ENCODE measurements at places on chromosomes 2 and 18.

DNA sequence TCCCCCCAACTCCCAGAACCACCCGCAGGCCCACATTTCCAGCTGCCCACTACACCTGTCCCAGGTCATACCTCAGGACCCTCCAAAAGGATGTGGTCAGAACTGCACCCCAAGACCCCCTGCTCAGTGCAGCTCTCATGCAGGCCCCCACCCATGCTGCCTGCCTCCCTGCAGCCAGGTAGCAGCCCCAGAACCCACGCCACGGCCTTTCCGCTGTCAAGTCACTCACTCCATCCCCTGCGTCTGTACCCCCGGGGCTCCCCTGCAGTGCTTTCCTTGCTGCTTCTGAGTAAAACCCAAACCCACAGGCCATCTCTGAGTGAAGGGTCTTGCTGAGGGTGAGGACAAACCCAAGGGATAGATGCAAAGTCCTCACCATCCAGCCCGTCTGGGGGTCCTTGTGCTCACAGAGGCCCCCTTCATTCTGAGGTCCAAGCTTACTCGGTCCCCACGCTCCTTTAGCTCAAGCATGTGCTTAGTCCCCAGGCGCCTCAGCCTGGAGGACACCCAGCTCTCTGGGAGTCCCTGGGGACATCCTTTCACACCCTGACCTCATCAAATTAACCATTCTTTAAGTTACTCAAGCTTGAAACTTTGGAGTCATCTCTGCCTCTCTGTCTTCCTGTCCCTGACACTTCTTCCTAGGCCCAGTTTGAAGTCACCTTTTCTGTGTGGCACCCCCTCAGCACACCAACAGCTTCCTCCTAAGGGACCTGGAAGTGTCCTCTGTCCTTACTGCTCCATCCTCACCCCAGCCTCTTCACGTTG lies 130.1 kb downstream of the SMAD7 start:
- DNase-seq = no peak

- DNase-seq = no peak
Measured at GRCh38 chr2:19767899-19768298, 133.9 kb downstream of the TTC32 start.

DNA sequence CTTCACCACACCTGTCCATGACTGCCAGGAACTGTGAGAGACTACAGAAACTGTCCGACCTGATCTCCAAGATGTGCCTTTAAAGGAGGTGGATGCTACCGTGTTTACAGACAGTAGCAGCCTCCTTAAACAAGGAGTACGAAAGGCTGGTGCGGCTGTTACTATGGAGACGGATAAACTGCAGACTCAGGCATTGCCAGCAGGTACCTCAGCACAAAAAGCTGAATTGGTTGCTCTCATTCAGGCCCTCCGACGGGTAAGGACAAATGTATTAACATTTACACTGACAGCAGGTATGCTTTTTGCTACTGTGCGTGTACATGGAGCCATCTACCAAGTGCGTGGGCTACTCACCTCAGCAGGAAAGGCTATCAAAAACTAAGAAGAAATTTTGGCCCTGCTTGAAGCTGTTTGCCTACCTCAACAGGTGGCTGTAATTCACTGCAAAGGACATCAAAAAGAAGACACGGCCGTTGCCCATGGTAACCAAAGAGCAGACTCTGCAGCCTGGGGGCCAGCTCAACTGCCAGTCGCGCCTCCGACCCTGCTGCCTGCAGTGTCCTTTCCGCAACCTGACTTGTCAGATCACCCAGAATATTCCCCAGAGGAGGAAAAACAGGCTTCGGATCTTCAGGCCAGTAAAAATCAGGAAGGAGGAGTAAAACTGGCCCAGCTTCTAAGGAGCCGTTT lies 30.9 kb downstream of the SKA1 start:
- no peak for DNase-seq

DNA sequence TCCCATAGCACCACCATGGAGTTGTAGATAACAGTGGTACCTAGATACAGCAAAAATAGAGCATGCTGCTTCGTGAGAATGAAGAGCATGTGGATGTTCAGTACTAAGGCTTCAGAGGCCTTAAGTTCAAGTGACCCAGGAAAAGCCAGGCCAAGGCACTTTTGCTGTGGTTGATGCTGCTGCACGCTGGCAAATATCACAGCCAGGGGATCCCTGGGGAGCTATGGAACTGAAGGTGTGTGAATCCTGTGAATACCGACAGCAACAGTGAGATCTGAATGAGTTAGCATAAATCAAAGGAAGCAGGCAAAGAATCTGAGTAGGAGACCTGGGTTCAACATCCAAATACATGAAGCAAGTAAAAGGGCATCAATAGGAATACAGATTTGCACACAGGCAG lies 158.6 kb upstream of the THUMPD2 start:
- DNase-seq = no peak

GRCh38 chr2:201704536-201704935 lies 6.1 kb upstream of the MPP4 start:
- DNase-seq = no peak

- DNase-seq = no peak
Measured at GRCh38 chr2:204967199-204967960, 422.1 kb downstream of the PARD3B start.

DNA sequence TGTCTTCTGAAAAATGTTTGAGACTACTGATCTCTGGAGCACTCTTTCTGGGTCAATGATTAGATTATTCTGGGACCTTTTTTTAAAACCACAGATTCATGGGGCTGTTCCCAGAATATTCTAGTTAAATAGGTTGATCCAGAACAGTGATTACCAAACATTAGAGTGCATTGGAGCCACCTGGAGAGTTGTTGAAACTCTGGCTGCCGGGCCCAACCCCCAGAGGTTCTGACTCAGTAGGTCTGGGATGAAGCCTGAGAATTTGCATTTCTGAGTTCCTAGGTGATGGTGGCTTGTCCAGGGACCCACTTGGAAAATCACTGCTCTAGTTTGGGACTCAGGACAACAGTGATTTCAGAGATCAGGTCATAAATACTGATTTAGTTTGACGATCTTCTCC lies 197.3 kb downstream of the PTPRM start:
- no peak for DNase-seq

DNA sequence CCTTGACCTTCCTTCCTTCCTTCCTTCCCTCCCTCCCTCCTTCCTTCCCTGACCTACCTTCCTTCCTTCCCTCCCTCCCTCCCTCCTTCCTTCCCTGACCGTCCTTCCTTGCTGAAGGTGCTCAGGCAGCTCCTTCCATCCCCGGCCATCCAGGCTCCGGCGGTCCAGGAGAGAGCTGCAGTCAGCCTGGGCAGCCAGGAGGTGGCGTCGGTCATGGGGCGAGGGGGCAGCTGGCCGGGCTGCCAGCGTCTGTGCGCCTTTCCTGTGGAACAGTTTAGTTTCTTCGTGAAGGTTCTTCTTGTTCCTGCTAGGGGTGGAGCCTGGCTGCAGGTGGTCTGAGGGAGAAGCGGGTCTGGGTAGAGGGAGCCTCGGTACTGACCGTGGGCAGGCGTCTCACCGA lies 15.7 kb downstream of the GPR35 start:
- DNase-seq = no peak

GRCh38 chr2:170214309-170214948 lies 36.5 kb downstream of the MYO3B start:
- no peak for DNase-seq

DNA sequence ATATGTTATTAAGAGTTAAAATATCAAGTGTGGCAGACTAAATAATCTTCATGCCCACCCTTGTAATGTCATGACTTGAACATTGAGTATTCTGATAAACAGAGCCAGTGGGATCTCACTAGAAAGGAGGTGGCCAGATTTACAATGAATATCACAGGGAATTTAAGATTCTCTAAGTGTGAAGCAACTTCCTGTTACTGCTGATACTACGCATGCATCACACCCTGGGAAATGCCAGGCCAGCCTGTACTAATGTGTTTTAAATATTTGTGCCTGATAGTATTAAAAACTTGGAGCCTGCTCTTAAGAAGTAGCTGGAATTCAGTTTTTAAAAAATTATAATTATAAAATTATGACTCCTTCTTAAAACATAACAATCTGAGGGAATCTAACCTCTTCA lies 148.3 kb downstream of the LAMA3 start:
- DNase-seq = no peak

DNA sequence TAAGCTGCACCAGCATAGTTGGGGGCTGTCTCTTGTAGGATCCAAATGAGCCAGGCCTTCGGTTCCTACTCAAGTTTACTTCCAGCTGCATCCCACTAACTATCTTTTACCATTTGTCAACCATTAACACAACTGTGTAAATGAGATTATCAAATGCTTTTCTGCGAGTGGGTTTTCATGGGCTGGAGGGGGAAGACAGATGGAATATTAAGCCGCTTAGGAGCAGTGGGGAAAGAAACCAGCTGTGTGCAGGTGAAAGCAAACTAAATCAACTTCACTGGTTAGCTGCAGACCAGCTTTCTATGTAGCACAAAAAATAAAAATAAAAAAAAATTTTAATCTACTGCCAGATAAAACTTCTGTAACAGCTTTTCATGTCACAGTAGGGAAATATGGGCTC lies 307.3 kb upstream of the FBXO11 start:
- no peak for DNase-seq

GRCh38 chr2:10256031-10256514 lies 46.6 kb upstream of the HPCAL1 start:
- DNase-seq = no peak

DNA sequence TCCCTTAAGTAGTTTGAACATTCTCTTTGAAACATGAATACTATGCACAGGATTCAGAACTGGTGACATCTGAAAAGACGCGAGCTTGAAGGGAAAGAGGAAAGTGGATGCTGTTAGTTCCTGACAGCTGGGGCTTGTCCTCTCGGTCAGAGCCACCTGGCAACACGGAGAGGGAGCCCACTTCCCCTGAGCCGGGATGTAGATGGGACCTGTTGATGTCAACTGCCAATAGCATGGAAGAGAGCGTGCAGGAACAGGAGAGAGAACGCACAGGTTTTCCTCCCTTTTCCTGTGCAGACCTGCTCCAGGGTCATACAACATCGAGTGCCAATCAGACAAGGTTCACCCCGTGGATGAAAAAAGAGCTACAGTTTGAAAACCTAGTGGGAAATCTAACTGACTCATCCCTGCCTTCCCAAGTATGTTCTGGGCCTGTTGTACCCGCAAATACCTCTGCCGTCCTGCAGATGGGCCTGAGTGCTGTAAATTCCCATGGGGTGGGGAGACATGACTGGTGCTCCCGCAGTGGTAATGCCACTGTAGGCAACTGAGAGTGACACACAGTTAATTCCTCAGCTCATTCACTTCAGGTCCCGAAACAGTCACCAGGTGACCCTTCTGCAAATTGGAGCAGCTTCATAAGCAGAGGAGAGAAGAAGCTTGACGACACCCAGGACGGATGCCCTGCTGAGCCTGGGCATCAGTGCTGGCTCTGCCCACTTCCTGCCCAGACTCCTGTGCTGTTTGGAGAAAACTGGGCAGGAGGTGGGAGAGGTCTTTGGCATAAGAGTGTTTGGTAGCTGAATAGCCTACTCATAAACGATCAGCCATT lies 13.9 kb upstream of the MBP start:
- DNase-seq = no peak

GRCh38 chr2:84882775-84883550 lies 2.1 kb upstream of the TRABD2A start:
- no peak for DNase-seq

- DNase-seq = no peak
Measured at GRCh38 chr2:233689501-233689900, 3.2 kb upstream of the UGT1A6 start.

GRCh38 chr2:17163638-17164037 lies 354.6 kb downstream of the RAD51AP2 start:
- DNase-seq = no peak

- DNase-seq = no peak
Measured at GRCh38 chr18:46343931-46344372, 239.8 kb downstream of the HAUS1 start.

DNA sequence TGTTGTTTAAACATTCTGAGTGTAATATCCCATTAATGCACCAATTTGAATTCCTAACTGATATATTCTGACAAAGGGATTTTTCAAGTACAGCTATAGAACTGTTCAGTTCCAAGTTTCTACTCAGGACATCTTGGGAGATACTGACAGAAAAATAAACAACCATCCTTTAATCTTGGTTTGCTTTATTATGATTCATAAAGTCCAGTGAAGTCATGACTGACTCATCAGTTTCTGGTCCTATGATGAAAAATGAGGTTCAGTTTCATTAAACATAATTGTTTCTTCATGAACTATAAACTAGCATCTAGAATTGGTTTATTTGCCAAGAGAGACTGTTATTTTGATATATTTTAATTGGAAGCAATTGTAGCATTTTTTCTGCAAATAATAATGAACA lies 896.2 kb downstream of the CCDC85A start:
- no peak for DNase-seq

- DNase-seq = no peak
Measured at GRCh38 chr2:126635281-126635680, 20.7 kb upstream of the GYPC start.

GRCh38 chr2:157894694-157895435 lies 18.7 kb upstream of the ACVR1 start:
- no peak for DNase-seq

- no peak for DNase-seq
Measured at GRCh38 chr2:209977386-209978239, 24.8 kb upstream of the RPE start.
